ENCODE measurements at places on chromosomes 12 and 14.

- no peak for DNase-seq
Measured at GRCh38 chr14:31071151-31071550, 45.0 kb upstream of the STRN3 start.

- no peak for DNase-seq
Measured at GRCh38 chr12:125528281-125528680, 463.0 kb downstream of the AACS start.

DNA sequence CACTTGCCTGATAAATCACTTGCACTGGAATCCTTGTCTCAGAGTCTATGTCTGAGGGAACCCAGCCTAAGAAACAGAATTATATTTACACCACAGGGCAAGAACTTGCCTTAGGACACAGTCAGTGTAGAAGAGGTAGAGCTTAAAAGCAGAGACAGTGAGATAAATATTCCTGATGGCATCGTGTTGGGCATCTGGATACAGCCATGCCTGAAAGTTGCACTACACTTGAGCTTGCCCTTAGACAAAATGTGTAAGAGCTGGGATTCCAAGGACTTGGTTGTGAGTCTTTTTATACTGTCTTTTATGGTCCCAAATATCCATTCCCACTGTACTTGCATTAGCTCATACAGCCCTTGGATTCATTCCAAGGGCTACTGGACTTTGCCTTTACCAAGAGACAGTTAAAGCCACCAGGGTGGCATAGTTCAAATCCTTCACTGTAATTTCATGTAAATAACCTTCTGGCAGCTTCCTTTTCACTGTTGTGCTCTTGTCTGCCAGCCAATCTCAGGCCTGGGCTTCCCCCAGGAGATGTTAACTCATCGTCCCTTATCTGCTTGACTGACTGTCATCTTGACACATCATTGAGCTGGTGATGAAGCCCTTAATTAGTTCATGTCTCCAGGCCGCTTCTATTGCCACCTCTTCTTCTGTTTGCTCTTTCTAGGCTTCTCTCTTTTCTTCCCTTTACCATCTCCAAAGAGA lies 577.9 kb upstream of the TBX3 start:
- no peak for DNase-seq

- no peak for DNase-seq
Measured at GRCh38 chr12:111038941-111039340, 118.6 kb upstream of the MYL2 start.

DNA sequence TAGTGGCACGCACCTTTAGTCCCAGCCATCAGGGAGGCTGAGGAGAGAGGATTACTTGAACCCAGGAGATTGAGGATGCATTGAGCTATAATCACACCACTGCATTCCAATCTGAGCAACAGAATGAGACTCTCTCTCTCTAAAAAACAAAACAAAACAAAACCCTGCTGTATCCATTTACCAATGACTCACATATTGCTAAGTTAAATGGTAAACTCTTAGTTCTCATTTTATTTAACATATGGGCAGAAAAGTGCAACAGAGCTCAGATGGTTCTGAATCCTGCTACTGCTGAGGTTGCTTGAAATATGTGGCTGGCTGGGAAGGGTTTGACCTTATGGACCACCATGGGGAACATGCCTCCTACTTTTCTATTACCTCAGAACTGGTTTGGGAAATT lies 33.7 kb upstream of the CCNT1 start:
- no peak for DNase-seq

GRCh38 chr12:66453844-66454243 lies 151.6 kb downstream of the HELB start:
- DNase-seq: no peak

DNA sequence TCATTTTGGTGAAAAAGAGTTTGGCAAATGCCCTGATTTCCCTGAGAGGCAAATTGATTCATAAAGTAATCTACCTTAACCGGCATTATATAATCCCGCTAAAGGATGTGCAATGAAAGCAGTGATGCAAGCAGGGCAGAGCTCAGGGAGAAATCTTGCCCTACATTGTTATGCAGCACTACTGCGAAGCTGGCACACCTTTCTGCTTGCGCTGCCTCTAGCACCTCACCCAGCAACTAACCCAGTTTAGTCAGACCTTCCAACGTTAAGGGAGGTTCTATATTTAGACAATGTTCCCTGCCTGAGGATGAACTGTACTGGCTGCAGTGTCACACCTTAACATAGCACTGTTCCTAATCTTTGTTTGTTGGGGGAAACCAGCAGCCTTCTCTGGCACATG lies 60.8 kb upstream of the CCDC196 start:
- DNase-seq: no peak

GRCh38 chr12:94954948-94955592 lies 48.4 kb downstream of the NDUFA12 start:
- no peak for DNase-seq

DNA sequence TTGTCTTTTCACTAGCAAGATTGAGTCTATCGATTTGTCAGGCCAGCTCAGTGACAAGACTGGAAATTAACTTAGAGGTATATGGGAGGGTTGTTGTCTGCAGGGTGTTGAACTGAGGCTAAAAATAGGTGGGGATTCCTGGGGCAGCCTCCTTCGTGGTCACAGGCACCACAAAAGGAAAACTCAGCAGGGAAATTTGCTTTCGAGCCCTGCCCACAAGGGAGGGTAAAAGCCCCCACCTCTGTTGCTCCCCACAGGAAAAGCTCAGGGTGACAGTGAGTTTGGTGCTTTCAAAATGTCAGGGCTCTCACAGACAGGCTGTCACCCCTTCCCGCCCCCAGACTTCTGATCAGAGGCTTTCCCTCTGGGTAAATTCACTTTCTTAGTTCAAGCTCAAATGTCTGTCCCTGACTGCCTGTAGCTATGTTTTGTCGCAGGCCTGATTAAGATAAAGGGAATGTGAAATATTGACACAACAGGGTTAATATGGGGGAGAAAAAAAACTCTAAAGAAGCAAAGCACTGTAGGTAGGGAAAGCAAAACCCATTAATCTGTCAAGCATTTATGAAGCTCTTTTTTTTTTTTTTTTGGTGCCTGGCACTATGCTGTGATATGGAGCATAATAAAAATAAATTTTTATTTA lies 11.7 kb upstream of the NFKBIA start:
- DNase-seq: no peak

DNA sequence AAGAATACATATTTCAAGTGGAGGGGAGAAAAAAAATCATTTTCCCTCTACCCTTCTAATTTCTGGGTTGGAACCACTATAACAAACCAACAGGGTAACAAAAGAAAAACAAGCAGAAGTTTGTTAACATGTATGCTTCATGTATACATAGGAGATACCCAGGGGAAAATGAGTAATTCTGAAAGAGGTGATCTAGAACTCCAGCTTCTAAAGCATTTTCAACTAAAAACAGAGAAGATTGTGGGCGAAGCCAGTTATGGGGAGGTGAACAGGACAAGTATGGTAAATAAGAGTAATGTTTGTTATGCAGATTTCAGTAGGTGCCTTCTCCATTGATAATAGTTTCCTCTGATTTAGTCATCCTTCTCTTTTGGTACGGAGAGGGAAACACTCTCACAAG lies 16.7 kb downstream of the FNTB start:
- no peak for DNase-seq

GRCh38 chr12:131091976-131092691 lies 138.4 kb downstream of the ADGRD1 start:
- DNase-seq: peak; percentile 4

- DNase-seq: peak; percentile 23
Measured at GRCh38 chr14:52693036-52693435, 2.3 kb downstream of the ERO1A start.

- DNase-seq: no peak
Measured at GRCh38 chr14:68148276-68148675, 328.7 kb downstream of the RAD51B start.

- DNase-seq: no peak
Measured at GRCh38 chr12:112330706-112331105, 51.5 kb downstream of the HECTD4 start.

- no peak for DNase-seq
Measured at GRCh38 chr14:44384093-44384492, 123.0 kb downstream of the FSCB start.

All from BE2C (cell line).